NCI-H1048 (cell line): ENCODE measurements at places on chromosomes 11 and 22.

DNA sequence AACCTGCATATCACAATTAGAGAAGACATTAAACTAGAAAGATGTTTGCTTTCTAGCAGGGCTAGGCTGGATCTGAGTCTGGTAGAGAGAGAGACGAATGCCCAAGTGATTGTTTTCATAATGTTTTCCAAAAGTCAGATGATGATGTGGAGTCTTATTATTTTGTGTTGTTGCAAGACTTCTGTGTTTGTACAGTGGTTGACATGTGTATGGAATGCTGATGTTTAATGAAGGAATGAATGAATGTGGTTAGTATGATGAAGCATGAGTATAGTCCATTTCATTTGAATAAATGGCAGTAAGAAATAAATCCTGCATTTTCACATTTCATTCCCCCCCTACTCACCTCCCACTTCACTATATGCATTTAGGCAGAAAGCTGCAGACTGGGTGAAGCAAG is 69.6 kb downstream of the PPP2R1B start:
- no peak for DNase-seq

DNA sequence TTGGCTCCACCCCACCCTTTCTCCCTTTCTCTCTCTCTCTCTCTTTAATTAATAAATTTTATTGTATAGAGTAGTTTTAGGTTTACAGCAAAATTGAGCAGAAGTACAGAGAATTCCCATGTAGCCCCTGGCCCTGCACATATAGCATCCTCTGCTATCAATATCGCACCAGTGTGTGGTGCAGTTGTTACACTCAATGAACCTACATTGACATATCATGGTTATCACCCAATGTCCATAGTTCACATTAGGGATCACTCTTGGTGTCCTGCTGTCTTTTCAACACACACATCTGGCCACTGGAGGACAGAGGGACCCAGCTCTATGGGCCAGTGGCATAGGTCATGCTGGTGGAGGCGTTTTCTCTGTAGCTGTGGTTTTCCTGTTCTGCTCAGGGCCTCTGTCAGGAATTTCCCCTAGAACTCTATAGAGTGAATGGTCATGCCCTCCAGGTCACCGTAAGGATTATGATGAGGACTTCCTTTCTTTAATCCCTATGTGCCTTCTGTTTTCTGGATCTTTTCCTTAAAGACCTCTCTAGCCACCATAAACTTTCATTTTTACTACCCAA is 98.2 kb upstream of the NAV2 start:
- DNase-seq = no peak

GRCh38 chr11:725624-726202 is 19.7 kb downstream of the EPS8L2 start:
- DNase-seq = no peak

DNA sequence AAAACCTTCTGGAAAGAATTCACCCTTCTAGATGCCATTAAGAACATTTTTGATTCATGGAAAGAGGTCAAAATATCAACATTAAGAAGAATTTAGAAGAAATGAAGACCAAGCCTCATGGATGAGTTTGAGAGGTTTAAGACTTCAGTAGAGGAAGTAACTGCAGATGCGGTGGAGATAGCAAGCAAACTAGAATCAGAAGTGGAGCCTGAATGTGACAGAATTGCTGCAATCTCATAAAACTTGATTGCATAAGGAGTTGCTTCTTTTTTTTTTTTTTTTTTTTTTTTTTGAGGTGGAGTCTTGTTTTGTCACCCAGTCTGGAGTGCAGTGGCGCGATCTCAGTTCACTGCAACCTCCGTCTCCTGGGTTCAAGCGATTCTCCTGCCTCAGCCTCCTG is 51.6 kb downstream of the MS4A13 start:
- no peak for DNase-seq

- no peak for DNase-seq
Measured at GRCh38 chr11:123076484-123076883, 14.5 kb upstream of the HSPA8 start.

DNA sequence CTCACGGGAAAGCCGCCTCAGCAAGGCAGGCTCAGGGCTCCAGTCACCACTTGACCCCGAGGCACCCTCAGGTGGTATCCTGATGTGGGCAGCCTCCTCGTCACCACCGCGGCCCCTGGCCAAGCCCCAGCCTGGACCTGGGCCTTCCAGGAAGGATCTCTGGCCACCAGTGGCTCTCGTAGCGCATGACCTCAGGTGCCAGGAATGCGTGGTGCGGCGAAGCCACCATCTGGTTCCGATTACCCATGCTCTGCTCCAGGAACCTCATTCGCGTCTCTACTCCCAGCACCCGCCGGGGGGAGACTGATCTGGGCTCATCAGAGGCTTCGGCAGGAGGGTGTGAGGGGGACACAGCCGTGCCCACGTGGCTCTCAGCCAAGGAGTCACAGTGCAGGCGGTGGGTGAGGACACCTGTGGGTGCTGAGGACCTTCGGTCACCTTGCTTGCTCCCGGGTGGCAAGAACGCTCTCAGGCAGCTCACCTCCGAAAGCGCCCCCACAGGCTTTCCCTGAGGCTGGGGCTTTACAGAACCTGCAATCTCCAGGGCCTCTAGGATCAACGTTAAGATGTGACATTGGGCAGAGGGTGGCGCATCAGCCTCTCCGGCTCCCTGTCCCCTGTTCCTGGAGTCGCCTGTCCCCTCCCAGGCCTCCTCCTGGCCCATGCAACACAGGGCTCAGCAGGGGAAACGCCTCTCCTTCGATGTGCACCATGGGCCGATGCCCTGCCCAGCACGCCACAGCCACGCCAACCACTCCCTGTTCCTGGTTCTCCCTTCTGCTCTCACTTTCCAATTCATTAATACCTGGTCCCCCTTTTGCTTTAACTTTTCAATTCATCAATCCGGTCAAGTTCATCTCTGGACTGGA is 39.0 kb downstream of the TBX1 start:
- DNase-seq = no peak

DNA sequence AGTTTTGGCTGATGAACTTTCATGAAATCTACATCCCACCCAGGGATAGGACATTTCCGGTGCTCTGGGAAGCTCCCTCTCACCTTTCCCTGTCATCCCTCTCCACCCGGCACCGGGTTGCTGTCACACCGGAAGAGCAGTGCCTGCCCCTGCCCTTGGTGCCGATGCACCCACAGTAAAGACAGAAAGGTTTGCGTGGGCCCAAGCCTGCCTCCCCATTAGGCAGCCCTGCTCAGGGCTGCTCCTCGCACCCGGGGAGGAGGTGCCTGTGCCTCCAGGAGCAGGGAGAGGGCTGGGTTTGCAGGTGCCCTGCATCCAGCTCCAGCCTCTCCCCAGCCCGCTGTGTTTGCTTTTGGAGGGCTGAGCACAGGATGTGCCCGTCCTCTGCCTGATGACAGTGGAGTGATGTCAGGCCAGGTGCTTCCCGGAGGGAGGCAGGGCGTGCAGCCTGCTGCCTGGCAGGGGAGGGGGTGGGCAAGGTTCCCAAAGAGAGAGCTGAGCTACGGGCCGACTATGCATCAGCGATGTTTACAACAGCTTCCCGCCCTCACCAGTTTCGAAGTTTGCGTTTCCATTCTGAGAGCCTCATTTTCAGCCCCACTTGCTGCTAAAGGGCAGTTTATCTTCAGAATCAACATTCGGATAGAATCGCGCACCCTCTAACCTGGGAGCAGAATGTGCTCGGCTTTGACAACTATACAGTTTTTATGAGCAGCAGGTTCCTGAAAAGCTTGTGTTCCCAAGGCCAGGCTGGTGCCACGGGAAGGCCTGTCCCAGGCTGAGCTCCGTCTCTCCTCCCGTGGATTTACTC is 83.2 kb upstream of the CLDN5 start:
- no peak for DNase-seq
